Astrocyte of the cerebellum (primary cell): ENCODE measurements at places on chromosomes 11 and 22.

DNA sequence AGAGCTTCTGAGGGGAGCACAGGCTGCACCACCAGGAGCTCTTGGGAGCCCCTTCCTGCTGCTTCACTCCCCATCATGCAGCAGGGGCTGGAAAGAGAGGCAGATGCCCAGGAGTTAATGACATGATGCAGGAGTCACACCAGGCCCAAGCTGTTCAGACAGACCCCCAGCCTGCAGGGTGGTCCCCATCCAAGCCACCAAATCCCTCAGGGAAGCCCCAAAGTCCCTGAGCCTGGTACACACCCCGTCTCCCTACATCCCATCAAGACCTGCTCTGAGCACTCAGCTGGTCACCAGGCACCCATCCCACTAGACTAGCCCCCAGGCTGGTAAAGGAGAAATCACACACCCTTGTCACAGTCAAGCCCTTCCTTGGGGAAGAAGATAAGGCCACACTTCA is 11.3 kb downstream of the CYB561A3 start:
- no peak for DNase-seq

DNA sequence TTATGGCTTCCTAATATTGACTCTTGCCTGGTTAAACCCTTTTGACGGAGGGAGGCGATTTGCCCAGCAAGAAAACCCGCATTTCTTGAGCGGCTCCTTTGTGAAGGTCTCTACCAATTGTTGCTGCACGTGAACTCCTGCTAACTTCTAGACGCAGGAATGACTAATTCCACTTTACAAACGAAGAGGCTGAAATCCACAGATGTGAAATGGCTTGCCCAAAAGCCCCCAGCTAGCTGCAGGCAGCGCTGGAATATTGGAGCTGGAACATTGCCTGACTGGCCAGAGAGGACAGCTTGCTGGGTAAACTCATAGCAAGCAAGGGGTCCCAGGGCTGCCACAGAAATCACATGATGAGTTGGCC is 542 bp downstream of the GCAT start:
- DNase-seq, result no peak

GRCh38 chr11:97461044-97461880 is 1071.4 kb downstream of the JRKL start:
- DNase-seq, result no peak

GRCh38 chr22:48952256-48953102 is 875.2 kb downstream of the BRD1 start:
- no peak for DNase-seq

GRCh38 chr22:27490080-27490479 is 311.5 kb downstream of the MN1 start:
- DNase-seq, result no peak

- DNase-seq, result no peak
These were observed 51.8 kb downstream of the SYN3 start for GRCh38 chr22:33006220-33006954.

- DNase-seq, result no peak
These were observed 90.6 kb upstream of the FGF3 start for GRCh38 chr11:69909561-69910518.

- no peak for DNase-seq
These were observed 8.3 kb downstream of the C11orf86 start for GRCh38 chr11:66983275-66983924.

GRCh38 chr11:72238040-72238450 is 5.9 kb downstream of the PHOX2A start:
- DNase-seq, result peak; percentile 29

- DNase-seq, result no peak
These were observed 504.6 kb downstream of the BRD1 start for GRCh38 chr22:49322861-49323622.

DNA sequence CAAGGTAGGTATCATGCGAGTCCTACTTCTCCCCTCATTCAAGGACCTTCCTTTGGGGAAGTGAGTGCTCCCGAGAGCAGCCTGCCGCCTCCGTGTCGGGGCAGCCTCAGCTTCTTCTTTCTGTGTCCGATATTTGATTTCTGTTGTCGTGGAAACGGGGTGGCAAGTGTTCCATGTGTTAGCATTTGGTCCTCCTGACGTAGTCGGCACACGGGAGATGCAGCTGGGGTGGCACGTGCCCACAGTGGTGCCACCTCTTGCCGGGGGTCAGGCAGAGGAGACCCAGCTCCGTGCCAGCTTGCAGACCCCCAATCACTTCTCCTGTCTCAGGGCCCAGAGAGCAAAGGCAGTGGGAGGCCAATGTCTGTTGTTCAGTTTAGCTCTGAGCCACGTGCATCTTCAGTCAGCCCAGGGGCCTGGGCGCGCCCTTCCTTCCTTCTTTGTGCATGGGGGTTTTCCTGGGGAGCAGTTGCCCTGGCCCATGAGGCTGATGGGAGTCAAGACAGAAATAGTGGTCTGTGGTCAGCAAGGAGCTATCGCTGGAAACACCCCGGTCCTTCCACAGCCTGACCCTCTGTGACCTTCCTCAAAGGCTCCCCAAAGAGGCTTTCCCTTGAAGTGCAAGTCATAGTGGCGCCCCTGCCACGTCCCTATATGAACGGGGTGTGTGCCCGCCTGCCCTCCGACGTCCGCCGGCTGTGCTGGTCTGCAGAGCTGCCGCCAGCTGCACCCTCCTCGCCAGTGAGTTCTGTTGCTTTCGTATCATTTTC is 44.5 kb downstream of the PARVB start:
- DNase-seq, result no peak

GRCh38 chr11:10285148-10285802 is 8.7 kb downstream of the SBF2 start:
- no peak for DNase-seq

GRCh38 chr11:67054836-67055523 is 1.7 kb upstream of the RHOD start:
- DNase-seq, result no peak

GRCh38 chr11:8023831-8024555 is 36.9 kb downstream of the EIF3F start:
- no peak for DNase-seq

DNA sequence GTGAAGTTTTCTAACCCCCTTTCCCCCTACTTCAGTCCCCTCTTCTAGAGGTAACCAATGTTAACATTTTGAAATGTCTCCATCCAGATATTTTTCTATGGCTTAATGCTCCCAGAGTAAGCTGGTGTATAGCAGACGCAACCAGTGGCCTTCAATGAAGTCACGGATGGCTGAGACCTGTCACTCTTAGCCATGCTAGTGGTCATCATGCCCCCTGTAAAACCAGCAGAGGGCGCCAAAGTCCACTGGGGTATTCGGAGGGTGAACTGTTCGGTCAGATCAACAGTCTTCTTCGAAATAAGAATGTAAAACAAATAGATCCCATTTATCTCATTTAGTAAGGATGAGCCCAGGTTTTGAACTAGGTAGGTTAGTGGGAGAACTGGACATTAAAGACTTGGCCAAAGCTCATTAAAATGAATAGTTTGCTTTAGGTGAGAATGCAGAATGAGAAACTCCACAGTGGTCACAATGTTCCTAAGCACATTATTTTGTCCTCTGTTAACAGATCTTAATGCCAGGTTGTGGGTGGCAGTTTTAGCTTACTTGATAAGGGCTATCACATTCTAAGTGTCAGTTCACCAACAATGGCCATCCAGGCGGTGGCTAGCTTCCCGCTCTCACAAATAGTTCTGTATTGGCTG is 8.6 kb upstream of the MMP8 start:
- no peak for DNase-seq

GRCh38 chr11:83054904-83055380 is 16.8 kb downstream of the RAB30 start:
- no peak for DNase-seq

- DNase-seq, result no peak
These were observed 19.6 kb downstream of the DAGLA start for GRCh38 chr11:61699737-61700160.

DNA sequence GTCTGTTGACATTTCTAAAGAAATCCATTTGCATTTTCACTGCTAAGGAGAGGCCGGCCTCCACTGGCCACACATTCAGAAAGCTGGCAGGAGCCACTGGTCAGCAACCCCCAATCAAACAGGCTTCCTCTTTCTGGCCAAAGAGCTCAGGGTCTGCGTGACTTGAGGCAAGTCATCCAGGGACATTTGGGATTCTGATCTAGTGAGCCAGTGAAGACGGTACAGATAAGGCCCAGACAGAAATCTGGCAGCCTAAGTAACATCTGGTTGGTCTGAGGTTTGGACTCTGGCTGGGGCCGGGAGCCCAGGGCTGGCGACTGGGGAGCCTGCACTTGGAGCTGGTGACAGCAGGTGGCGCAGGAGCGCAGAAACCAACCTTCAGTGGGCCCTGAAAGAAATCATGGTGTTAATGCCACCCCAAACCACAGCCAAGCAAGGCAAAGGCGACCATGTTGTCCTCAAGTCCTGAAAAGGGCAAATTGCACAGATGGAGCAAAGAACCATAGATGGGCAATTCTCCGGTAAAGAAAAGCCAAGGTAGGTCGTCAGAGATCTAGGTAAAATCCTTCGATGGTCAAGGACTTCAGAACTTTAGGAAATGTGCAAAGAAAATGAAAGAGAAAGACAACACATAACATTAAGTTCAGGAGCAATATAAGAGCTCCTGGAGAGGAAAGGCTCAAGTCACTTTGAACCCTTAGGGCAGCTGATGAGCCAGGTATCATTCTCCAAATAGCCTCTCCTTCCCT is 99.4 kb upstream of the BLID start:
- DNase-seq, result peak; percentile 68

- no peak for DNase-seq
These were observed 14.8 kb downstream of the CD6 start for GRCh38 chr11:60985991-60986915.
